A549 treated with RU486 at 1 μM for 4 hours (cell line): ENCODE measurements at places on chromosomes 5 and 9. TPM values are rescaled to one million over a fixed set of nuclear protein-coding genes. Genes with fewer than 3 reads are reported as not detected.

RBM27 gene
- total RNA-seq: 5.3 to 14.9 TPM (median 13.2 TPM) in 5 replicates

SLC45A2 gene
- total RNA-seq: not detected in 5 replicates

FGF18 gene
- total RNA-seq: 0.30 to 1.00 TPM (median 0.51 TPM) in 5 replicates

AQP3 gene
- 15.9 to 27.5 TPM (median 22.9 TPM) in 5 replicates for total RNA-seq

CATSPER3 gene
- 0.19 to 0.67 TPM (median 0.46 TPM) in 5 replicates for total RNA-seq

TMOD1 gene
- 2.3 to 3.3 TPM (median 2.6 TPM) in 5 replicates for total RNA-seq

IL5 gene
- total RNA-seq: not detected in 5 replicates

CDH9 gene
- total RNA-seq: not detected in 5 replicates

PFN3 gene
- total RNA-seq: not detected in 5 replicates

TYRP1 gene
- not detected in 5 replicates for total RNA-seq

PCDHA8 gene
- 0.06 to 0.12 TPM (median 0.09 TPM) in 3 of 5 replicates, not detected in the others for total RNA-seq

TPPP gene
- 4.2 to 5.8 TPM (median 5.6 TPM) in 5 replicates for total RNA-seq

FYB1 gene
- total RNA-seq: 8.0 to 19.0 TPM (median 13.3 TPM) in 5 replicates

VLDLR gene
- 18.6 to 25.6 TPM (median 24.9 TPM) in 5 replicates for total RNA-seq

FBXW5 gene
- total RNA-seq: 58.4 to 107 TPM (median 95.0 TPM) in 5 replicates

AGXT2 gene
- not detected in 5 replicates for total RNA-seq

CTXN3 gene
- total RNA-seq: not detected in 5 replicates

FXN gene
- 25.1 to 33.6 TPM (median 29.3 TPM) in 5 replicates for total RNA-seq

C5orf63 gene
- 2.0 to 5.4 TPM (median 4.5 TPM) in 5 replicates for total RNA-seq

FSTL4 gene
- total RNA-seq: 1.9 to 4.8 TPM (median 3.5 TPM) in 5 replicates

ZNF462 gene
- 4.7 to 5.6 TPM (median 5.0 TPM) in 5 replicates for total RNA-seq

BAAT gene
- 0.31 to 0.72 TPM (median 0.47 TPM) in 5 replicates for total RNA-seq

SMIM33 gene
- not detected in 5 replicates for total RNA-seq

NOXA1 gene
- 1.1 to 2.4 TPM (median 1.7 TPM) in 5 replicates for total RNA-seq

TRIM7 gene
- 29.4 to 45.2 TPM (median 39.9 TPM) in 5 replicates for total RNA-seq

IER5L gene
- total RNA-seq: 36.1 to 75.2 TPM (median 74.3 TPM) in 5 replicates

MARVELD2 gene
- total RNA-seq: 2.5 to 2.9 TPM (median 2.6 TPM) in 5 replicates

SPINK6 gene
- 0.31 to 0.52 TPM (median 0.37 TPM) in 4 of 5 replicates, not detected in the other for total RNA-seq

TUT7 gene
- 6.6 to 11.0 TPM (median 9.7 TPM) in 5 replicates for total RNA-seq
